ENCODE measurements at places on chromosomes 16 and 17.

GRCh38 chr17:30947796-30948195 lies 23.0 kb upstream of the RNF135 start:
- no peak for DNase-seq
- H3K4me1 ChIP-seq: no peaks in the 10 kb centered on the region
- H3K27ac ChIP-seq: no peak overlapping the region
- H3K27me3 ChIP-seq: no peaks in the 10 kb centered on the region
- no peak overlapping the region for H3K4me3 ChIP-seq

- H3K27ac ChIP-seq: no peak overlapping the region
- no peaks in the 10 kb centered on the region for H3K27me3 ChIP-seq
- H3K4me1 ChIP-seq: no peaks in the 10 kb centered on the region
- H3K4me3 ChIP-seq: no peak overlapping the region
- DNase-seq: no peak
Observed at GRCh38 chr17:57211543-57211942, 44.8 kb upstream of the MSI2 start.

- H3K27me3 ChIP-seq: no peaks in the 10 kb centered on the region
- peaks cover 11% of the 10 kb centered on the region for H3K36me3 ChIP-seq
- H3K4me3 ChIP-seq: no peak overlapping the region
- no peaks in the 10 kb centered on the region for H3K4me1 ChIP-seq
- no peak for DNase-seq
Observed at GRCh38 chr17:4199818-4200402, 56.9 kb downstream of the CYB5D2 start.

DNA sequence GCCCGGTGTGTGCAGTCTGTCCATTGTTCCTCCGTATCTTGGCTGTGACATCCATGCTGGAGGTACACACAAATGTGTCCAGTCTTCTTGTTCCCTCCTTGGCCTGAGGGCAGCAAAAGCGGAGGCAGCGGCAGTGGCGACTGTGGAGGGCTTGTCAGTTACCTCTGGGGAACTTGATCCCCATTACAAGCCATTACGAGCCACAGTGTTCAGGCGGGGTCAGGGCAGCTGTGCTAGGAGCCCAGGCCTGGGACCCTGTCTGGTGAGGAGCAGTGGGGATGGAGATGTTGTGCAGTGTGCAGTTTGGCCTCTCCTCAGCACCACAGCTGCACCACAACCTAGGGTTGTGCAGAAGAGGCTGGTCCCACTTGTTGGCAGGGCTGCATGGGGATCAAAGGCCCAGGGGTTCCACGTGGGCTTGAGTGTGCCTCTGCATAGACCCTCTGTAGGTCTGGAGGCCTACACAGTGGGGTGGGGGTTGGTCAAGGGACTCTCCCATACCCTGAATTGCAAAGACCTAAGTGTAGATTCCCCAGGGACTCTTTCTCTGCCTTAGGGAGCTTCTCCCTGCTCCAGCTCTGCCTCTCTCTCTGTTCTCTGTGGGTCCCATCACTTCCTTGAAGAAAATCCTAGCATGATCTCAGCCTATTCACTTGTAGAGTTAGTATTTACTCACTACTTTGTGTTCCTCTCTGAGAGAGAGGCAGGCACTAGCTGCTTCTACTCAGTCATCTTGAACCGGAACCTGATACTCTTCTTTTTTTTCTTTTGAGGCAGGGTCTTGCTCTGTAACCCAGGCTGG lies 58.8 kb downstream of the SLFN11 start:
- H3K27me3 ChIP-seq: no peaks in the 10 kb centered on the region
- DNase-seq: no peak
- no peak overlapping the region for H3K4me3 ChIP-seq
- no peaks in the 10 kb centered on the region for H3K36me3 ChIP-seq

DNA sequence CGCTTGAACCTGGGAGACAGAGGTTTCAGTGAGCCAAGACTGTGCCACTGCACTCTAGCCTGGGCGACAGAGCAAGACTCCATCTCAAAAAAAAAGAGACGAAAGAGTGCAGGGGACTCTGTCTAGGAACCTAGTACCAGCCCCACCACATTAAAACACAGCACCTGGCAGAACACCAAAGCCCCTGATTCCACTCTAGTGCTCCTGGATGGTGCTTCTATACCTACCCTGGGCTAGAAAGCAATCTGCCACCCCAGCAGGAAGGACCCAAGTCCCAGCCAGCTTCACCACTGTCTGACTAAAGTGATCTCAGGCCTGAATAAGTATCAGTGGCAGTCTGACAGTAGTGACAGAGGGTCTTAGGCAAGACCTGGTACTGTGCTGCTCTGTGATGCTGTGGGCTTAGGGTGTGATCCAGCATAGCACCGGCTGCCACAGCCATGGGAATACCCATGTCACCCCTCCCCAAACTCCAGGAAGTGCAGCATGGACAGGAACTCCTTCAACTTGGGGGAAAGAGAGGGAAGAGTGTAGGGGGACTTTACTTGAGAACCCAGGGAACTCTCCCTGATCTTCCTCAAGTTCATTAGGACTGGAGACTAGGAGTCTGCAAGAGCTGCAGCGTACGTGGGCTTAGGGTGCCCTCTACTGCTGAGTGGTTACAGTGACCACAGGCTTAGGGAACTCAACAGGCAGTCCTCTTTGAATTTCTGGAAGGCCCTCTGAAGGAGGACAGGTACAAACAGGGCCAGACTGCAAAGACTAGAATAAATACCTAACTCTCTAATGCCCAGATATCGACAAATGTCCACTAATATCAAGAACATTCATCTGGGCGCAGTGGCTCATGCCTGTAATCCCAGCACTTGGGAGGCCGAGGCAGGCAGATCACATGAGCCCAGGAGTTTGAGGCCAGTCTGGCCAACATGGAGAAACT lies 30.0 kb upstream of the RNF43 start:
- H3K27ac ChIP-seq: no peak overlapping the region
- no peaks in the 10 kb centered on the region for H3K4me1 ChIP-seq
- no peak overlapping the region for H3K4me3 ChIP-seq
- no peak for DNase-seq

GRCh38 chr17:10648956-10649355 lies 8.2 kb downstream of the MYH3 start:
- no peaks in the 10 kb centered on the region for H3K4me1 ChIP-seq
- H3K4me3 ChIP-seq: no peak overlapping the region
- H3K36me3 ChIP-seq: peaks cover 14% of the 10 kb centered on the region
- no peaks in the 10 kb centered on the region for H3K27me3 ChIP-seq
- no peak overlapping the region for H3K27ac ChIP-seq
- DNase-seq: no peak

GRCh38 chr16:86823888-86824671 lies 245.7 kb downstream of the FOXL1 start:
- no peaks in the 10 kb centered on the region for H3K36me3 ChIP-seq
- no peak for DNase-seq
- no peak overlapping the region for H3K4me3 ChIP-seq
- H3K27ac ChIP-seq: no peak overlapping the region
- peaks cover 4% of the 10 kb centered on the region for H3K4me1 ChIP-seq

DNA sequence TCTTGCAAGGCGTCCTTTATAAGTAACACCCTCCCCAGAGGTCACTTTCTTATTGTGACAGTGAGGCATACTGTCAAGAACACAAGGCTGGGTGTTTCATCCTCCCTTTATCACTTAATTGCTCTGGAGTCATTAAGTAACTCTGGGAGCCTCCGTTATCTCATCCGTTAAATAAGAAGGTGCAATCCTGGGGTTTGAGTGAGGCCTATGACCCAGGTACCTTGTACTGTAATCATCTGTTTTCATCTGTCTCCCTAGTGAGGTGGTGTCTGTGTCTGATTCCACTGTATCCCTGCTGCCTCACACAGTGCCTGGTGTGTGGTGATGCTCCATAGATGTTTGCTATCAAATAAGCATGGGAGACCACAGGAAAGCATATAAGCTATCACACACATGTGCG lies 17.7 kb downstream of the TNS4 start:
- no peaks in the 10 kb centered on the region for H3K4me1 ChIP-seq
- no peak overlapping the region for H3K4me3 ChIP-seq
- no peak for DNase-seq

Measured in ascending aorta (tissue), 2 donors.